ENCODE measurements at places on chromosomes 11 and 22.
A peak's percentile ranks its signal among the peaks of the same experiment; 100 is the strongest.

DNA sequence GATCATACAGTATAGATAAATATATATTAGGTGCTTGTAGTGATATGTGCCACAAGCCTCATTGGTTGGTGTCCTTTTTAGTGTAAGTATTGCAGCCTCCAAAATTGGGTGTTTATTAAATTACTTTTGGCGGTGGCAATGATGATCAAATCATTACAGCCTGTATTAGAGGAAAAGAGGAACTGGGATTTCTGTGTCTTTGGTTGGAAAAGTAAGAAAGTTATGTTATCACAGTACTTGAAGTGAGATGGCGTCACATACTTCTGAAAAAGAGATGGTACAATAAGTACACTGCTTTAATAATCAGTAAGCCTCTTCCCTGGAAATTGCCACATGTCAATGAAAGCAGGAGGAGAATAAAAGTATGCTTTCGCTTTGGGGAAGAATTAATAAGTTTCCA is 523 bp upstream of the MPZL3 start:
- no peak for DNase-seq

DNA sequence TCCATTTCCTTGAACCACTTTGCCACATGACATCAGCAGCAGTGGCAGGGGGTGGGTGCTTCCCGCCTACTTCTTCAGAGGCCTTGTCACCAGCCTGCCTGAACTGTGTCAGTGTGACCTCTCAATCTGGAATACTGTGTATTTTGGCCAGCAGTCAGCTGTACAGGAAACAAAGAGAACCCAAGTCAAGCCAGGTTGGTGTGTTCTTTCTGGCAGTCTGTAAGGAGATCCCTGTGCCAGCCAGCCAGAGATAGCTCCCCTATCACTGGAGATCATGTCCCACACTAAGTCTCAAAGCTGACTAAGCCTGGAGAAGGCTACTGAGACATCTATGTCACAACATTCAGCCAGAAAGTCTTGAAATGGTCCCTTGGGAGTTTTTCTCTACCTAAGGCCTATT is 142.1 kb downstream of the TRPC6 start:
- no peak for DNase-seq

DNA sequence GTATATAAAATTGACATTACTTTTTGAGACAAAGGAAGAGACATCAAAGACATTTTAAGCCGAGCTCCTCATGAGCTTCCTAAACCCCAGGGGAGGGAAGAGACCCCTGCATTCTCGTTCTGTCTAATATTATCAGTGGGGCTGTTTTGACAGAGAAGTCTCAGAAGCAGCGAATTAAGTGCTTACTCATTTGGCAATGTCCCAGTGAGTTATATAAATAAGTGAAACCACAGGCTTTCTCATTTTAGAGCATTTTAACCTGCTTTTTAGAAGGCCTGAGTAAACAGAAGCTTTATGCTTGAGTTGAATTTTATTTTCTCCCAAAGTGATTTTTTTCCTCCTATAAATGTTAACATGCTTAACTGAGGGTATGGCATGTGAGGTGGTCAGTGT is 23.2 kb upstream of the C1QTNF4 start:
- peak; percentile 51 for DNase-seq

DNA sequence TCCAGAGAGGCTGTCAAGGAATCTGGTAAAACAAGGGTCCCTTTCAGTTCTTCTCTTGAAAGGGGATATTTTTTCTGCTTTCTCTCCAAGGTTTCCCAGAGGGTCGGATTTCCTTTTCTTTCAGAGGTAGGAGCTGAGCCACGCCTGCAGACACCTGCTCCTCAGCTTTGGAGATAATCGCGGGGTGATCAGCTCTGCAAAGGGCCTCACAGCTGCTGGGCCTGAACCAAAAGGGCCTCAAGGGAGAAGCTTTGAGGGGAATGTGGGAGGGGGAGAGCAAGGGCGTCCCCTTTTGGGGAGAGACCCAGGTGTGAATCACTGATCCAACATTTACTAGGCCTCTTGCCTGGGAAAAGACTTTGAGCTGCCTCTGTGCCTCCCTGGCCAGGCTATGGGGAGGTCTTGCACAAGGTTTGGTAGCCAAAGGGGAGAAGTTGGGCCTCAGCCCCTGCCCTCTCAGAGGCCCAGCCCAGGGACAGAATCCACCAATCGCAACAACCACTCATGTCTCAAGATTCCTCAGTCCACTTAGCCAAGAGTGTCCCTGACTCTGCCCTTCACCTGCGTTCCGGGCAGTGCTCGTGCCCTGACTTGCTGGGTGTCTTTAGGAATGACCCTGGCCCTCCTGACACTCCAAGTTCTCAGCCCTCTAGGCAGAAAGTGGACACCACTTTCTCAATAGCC is 14.0 kb upstream of the TP53I11 start:
- peak; percentile 70 for DNase-seq

GRCh38 chr22:41780746-41781505 is 19.6 kb upstream of the CCDC134 start:
- DNase-seq = no peak

GRCh38 chr11:28833169-28833568 is 725.0 kb downstream of the METTL15 start:
- no peak for DNase-seq

- DNase-seq = no peak
Measured at GRCh38 chr11:124900464-124900863, 2.8 kb upstream of the ROBO4 start.

DNA sequence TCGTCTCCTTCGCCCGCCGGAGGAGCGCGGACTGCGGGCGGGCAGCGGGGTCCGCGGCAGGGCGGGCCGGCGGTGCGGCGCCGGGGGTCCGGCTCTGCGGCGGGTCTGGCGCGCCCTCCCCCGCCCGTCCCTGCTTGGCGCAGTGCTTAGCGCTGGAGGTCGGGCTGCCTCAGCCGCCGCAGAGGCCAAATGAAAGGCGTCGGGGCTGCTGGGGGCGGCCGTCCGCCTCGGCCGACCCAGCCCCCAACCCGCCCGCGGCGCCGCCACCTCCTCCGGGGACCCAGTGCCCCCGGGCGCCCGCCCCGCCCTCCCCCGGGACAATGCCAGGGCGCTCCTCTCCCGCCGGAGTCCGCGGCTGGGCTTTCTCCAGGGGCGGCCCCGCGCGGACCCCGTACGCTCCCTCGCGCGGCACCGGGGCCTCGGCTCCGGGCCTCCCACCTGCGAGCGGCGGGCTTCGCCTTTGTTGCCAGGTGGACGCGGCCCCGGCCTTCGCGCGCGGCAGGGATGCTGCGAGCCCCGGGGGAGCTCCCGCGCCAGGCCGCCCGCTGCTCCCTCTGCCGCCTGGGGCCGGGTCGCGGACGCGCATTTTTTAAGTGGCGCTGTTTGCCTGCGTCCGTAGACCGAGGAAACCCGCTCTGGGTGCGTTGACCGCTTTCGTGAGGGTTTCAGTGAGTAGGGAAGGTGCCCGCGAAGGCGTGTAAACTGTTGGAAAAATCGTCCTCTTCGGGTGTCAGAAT is 583 bp downstream of the APLP2 start:
- peak; percentile 27 for DNase-seq

DNA sequence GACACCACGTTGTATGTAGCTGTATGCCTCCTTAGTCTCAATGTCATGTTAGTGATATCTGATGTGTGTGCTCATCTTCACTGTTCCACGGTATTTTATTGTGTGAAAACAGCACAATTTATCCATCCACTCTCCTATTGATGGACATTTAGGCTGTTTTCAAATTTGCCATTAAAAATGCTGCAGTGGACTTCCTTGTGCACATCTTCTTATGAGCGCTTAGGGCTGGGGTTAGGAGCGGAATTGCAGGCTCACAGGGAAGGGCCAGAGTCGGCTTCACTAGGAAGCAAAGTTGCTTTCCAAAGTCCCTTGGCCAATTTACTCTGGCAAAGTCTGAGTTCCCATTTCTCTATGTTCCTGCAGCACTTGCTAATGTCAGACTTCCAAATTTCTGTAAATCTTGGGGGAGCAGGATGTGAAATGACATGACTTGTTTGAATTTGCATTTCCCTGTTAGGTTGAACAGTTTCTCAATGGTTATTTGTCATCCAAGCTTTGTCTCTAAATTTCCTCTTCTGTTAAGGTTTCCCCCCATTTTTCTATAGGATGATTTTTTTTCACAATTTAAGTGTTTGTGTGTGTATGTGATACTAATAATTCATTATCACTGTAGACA is 75.4 kb downstream of the MYEOV start:
- DNase-seq = no peak

- DNase-seq = no peak
Measured at GRCh38 chr11:83612891-83613766, 327.0 kb upstream of the CCDC90B start.

Data from DMS79 (cell line).